ENCODE measurements at places on chromosomes 3 and 15.

GRCh38 chr15:88255087-88255483 is 1.5 kb downstream of the NTRK3 start:
- no peak for DNase-seq

DNA sequence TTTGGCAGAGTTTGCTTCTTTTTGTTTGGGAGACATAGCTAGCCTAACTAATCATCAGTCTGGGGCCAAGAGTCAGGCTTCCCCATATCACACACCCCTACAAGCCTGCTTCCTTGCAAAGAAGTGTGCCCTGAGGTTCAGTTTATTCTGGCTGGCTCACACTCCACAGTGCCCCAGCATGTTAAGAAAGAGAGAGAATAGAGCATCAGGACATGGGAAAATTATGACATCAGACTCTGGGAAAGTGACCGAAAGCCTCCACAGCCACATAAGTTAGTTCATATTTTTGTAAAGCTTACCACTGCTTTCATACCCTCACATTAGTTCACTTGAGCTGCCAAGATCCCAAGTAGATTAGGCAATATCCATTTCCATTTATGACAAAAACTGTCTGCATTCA is 63.0 kb upstream of the CFAP161 start:
- DNase-seq: no peak

GRCh38 chr3:188326968-188327367 is 173.0 kb downstream of the LPP start:
- DNase-seq: no peak

DNA sequence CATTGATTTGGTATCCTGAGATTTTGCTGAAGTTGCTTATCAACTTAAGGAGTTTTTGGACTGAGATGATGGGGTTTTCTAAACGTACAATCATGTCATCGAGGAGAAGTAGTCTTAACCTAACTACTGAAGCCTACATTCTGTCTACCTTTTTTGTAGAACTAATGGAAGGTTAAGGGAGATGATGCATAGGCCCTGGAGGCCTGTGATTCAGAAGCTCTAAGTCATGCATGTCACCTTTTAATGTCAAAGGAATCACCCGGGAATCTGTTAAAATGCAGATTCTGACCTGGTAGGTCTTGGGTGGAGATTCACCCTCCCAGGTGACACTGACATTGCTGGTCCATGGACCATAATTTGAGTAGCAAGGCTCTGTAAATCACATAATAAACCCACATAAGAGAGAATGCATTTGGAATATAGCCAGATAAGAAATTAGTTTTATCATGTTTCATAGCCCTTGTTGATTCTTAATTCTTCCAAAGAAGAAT is 64.9 kb downstream of the GHSR start:
- no peak for DNase-seq

DNA sequence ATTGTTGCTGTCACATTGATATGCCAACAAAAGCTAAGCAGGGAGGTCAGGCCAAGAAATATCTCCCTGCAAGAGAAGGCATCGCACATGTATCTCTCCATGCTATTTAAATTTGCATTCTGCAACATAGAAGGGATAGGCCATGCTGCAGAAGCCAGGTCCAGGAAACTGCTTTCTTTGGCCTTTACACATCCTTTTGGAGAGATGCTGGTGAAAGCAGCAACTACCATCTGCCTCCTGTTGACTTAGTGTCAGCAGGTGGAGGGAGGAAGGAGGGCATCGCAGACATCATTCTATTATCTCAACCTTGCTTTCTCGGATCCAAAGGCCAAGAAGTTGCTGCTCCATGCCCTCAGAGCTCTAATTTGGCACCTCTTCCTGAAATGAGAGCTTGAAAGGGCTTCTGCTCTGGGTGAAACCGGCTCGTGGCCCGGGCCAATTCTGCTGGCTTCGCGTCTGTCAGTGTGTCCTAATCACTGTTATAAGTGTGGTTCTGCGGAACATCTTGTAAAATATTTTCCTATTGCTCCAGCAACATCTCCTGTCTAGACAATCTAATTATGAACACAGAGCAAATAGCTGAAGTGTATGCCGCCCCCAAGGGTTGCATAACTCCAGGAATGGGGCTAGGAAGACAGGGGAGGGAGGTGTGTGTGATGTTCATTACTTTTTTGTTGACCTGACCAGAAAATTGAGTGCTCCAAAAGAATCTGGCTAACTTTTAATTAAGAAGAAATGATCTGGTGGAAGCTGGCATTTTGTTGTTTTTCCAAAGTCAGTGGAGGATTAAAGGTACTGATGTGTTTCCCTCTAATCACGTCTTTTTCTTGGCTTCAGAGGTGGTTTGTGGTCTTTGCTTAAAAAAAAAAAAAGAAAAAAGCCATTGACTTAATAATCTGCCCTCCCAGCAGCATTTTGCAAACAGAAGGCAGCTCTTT is 89.1 kb downstream of the TPRG1 start:
- no peak for DNase-seq

DNA sequence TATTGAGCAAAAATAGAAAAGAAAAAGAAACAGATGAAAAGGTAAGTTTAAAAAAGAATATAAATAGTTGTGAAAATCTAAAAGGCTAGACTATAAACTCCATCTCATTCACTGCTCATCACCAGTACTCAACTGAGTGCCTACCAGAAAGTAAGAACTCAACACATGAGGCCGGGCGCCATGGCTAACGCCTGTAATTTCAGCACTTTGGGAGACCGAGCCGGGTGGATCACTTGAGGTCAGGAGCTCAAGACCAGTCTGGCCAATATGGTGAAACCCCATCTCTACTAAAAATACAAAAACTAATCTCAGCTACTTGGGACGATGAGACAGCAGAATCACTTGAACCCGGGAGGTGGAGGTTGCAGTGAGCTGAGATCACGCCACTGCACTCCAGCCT is 19.3 kb downstream of the LSAMP start:
- DNase-seq: no peak

GRCh38 chr3:72143966-72144717 is 359.2 kb upstream of the PROK2 start:
- no peak for DNase-seq

GRCh38 chr3:51963951-51964451 is 3.3 kb downstream of the PCBP4 start:
- DNase-seq: no peak

GRCh38 chr3:142656575-142656974 is 60.4 kb downstream of the PLS1 start:
- DNase-seq: no peak

DNA sequence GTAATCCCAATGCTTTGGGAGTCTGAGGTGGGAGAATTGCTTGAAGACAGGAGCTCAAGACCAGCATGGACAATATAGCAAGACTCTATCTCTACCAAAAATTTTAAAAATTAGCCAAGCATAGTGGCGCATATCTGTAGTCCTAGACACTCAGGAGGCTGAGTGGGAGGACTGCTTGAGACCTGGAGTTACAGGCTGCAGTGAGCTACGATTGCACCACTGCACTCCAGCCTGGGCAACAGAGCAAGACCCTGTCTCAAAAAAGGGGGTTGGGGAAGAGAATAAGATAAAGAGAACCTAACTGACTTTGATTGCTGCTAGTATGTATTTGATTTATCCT is 755 bp downstream of the CD200R1 start:
- no peak for DNase-seq
